ENCODE measurements at places on chromosomes 16 and 17. TPM values are rescaled to one million over a fixed set of nuclear protein-coding genes. Genes with fewer than 3 reads are reported as not detected.
A peak's percentile ranks its signal among the peaks of the same experiment; 100 is the strongest.

GRCh38 chr17:72441909-72442308 is 321.1 kb downstream of the SOX9 start:
- no peak for DNase-seq

- no peak for DNase-seq
These were observed 92.8 kb upstream of the PMFBP1 start for GRCh38 chr16:72264771-72265170.

GRCh38 chr16:68079626-68080344 is 5.4 kb upstream of the NFATC3 start:
- no peak for DNase-seq

- DNase-seq, result no peak
These were observed 13.3 kb downstream of the SLC16A3 start for GRCh38 chr17:82241926-82242697.

GRCh38 chr17:4648741-4649140 is 7.3 kb upstream of the ALOX15 start:
- no peak for DNase-seq

The IL32 gene
- total RNA-seq, result 21.7 TPM

DNA sequence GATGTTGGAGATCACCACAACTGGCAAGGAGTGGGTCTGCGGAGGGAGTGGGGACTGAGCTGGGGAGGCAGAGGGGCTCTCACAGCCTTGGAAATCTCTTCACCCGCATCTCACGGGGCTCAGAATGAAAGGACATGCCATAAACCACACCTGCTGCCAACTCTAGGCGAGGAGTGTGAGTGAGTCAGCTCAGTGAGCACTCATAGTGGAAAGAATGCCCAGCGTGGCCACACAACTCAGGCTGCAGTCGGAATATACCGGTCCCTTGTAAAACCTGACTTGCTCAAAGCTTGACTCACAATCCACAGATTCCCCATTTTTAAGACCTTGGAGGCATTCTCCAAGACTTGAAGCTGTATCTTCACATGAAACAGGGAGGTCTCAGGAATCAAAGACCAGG is 36.7 kb downstream of the STAT5A start:
- peak; percentile 88 for DNase-seq

DNA sequence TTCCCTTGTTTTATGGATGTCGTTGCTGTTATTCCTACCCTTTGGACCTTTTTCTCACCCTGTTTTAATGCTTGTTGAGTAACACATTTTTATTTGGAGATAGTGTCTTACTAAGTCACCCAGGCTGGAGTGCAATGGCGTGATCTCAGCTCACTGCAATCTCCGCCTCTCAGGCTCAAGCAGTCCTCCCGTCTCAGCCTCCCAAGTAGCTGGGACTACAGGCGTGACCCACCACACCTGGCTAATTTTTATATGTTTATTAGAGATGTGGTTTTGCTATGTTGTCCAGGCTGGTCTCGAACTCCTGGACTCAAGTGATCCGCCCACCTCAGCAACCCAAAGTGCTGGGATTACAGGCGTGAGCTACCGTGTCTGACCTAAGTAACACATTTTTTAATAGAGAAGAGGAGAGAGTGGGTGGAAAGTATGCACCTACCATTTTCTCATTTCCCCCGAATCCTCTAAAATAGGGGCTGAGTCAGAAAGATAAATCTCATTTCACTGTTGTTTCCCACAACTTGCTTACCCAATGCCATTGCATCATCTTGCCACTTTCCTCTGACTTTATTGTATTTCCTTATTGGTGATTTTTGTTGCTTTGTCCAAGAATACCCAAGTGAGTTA is 7.0 kb downstream of the DHX40 start:
- peak; percentile 35 for DNase-seq

DNA sequence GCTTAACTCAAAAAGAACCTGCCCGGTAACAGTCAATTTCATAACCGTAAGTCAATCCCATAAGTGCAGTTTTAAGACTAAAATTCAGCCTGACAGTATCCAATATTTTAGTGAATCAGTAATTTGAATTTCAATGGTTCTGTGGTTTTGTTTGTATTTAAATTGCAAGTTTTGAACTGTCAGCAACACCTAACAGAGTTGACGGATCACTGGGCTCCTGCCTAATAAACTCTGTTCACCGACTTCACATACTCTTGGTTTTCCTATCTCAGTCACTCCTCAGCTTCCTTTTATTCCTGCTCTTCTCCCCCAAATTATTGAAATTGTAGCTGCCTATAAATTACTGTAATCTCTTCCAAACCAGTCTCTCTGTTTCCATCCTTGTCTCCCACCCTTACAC is 12.5 kb downstream of the SIAH1 start:
- no peak for DNase-seq

DNA sequence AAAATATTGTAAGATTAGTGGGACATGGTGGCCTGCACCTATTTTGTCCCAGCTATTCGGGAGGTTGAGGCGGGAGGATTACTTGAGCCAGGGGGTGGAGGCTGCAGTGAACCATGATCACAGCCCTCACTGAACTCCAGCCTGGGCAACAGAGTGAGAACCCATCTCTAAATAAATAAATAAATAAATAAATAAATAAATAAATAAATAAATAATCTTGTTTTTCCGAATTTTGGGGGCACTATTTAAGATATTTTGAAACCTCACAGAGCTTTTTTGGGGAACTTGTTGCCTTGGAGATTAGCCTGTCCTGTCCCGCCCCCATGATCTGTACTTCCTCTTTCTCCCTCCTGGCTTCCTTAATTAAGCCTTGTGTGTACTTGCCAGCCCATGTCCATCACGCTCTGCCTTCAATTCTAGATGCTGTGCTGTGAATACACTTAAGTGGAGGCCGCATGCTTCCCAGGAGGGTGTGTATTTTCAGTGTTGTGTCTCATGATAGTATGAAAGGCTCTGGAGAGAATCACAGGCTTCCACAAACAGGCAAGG is 4.4 kb downstream of the LGALS9 start:
- DNase-seq, result no peak

GRCh38 chr17:32943647-32944191 is 15.8 kb downstream of the TMEM98 start:
- peak; percentile 76 for DNase-seq

The ABCC11 gene
- total RNA-seq, result under 0.01 TPM

DNA sequence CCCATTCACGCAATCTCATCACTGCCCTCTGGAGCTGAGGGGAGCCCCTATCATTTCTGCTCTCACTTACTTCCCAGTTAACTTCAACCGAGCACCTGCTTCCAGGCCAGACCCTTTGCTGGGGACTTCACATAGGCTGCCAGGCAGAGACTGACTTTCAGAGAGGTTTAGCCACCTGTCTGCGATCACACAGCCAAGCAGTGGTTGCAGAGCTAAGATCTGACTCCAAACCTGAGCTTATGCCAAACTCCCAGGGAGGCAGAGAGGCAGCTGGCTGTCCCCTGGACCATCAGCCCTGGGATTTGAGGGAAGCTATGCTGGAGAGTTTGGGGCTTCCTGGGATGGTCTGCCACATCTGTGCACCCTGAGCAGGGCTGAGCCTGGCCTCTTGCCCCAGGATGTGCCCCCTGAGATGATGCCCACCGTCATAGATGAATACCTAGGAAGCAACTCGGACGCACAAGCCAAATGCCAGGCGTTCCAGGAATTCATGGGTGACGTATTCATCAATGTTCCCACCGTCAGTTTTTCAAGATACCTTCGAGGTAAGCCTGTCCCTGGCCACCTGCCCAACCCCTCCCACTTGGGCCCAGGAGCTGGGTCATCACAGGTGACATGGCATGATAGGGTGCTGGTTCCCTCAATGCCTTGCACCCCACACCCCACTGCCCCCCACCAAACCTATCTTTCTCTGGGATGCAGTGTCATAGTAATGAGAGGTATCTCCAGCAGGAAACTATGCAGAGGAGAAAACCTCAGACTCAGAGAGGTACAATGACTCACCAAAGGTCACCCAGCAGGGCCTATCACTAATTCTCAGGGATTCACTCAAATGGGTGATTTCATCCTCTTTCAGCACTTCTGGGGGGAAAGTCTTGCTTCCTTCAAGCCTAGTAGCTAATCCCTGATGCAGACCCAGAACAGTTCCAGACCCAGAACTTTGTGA is 10.0 kb downstream of the CES3 start:
- DNase-seq, result peak; percentile 80

The MMP28 gene
- total RNA-seq, result 0.18 TPM

The CTRB2 gene
- total RNA-seq, result not detected

DNA sequence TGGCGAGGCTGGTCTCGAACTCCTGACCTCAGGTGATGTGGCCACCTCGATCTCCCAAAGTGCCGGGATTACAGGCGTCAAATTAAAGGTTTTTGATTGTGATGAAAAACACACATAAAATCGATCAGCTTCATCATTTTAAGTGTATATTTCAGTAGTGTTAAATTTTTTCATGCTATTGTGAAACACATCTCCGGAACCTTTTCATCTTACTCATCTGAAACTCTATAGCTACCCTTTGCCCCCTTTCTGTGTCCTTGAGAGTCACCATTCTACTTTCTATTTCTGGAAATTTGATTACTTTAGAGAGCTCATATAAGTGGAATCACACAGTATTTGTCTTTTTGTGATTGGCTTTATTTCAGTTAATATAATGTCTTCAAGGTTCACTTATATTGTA is 478.3 kb upstream of the HSBP1 start:
- no peak for DNase-seq

GRCh38 chr16:88356727-88357199 is 26.0 kb upstream of the ZNF469 start:
- no peak for DNase-seq

GRCh38 chr17:57136355-57136754 is 51.3 kb downstream of the AKAP1 start:
- DNase-seq, result no peak

Data from IMR-90 (cell line).